ENCODE measurements at places on chromosomes 5 and 9. TPM values are rescaled to one million over a fixed set of nuclear protein-coding genes. Genes with fewer than 3 reads are reported as not detected.

Gene GZMA
- 0.52 TPM for total RNA-seq

DNA sequence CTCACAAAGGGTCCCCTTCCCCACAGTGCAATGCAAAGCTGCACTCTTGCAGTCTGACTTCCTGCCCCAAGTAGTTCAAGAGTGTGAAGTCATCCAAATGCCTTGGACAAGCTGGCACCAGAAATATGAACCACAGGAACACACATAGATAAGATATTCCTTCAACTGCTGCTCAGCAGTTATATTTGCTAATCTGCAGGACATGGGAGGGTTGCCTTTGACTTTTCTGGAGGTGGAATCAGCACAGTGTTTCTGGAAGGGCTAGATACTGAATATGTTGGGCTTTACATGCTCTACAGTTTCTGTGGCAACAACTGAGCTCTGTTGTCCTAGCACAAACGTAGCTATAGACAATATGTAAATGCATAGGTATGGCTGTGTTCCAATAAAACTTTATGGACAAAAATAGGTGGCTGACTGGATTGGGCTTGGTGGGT is 96.7 kb upstream of the PCA3 start:
- H3K4me1 ChIP-seq: no peaks in the 10 kb centered on the region
- H3K36me3 ChIP-seq: no peaks in the 10 kb centered on the region
- no peak for DNase-seq
- no peak overlapping the region for H3K4me3 ChIP-seq
- H3K27ac ChIP-seq: no peak overlapping the region

GRCh38 chr9:75812141-75812540 is 78.3 kb upstream of the PCSK5 start:
- no peaks in the 10 kb centered on the region for H3K4me1 ChIP-seq
- DNase-seq: no peak
- H3K27ac ChIP-seq: no peak overlapping the region
- no peaks in the 10 kb centered on the region for H3K27me3 ChIP-seq

DNA sequence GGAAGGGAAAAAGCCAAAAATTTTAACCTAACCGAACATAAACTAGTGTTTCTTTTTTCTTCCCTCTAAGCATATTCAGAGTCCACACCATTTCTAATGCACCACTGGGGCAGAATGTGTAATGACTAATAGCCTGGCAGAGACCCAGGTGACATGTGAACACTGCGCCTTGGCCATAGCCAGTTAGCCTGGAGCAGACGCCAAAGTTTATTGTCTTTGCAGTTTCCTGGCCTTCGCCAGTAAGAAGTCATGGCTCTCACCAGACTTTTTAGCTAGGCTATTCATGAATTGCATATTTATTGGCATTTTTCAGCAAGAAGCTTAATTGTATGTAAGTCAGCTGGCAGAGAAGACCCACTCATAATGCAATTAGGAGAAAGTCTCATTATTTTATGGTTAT is 182.8 kb upstream of the SLC27A6 start:
- peak; percentile 65 for DNase-seq
- no peak overlapping the region for H3K4me3 ChIP-seq
- no peaks in the 10 kb centered on the region for H3K4me1 ChIP-seq
- H3K36me3 ChIP-seq: no peaks in the 10 kb centered on the region

DNA sequence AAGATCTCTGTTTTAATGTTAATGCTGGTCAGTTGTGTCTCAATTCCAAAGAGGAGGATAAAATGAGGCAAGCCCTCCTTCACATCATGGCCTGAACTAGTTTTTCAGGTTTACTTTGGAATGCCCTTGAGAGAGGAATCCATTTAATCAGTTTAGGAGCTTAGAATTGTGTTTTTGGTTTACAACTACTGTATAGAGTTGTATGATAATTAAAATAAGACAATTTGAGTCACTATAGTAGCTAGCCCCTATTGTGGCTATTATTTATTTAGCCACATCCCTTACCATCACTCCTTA is 107.8 kb upstream of the PRLR start:
- DNase-seq: no peak
- no peaks in the 10 kb centered on the region for H3K36me3 ChIP-seq
- H3K27ac ChIP-seq: no peak overlapping the region
- H3K27me3 ChIP-seq: no peaks in the 10 kb centered on the region

DNA sequence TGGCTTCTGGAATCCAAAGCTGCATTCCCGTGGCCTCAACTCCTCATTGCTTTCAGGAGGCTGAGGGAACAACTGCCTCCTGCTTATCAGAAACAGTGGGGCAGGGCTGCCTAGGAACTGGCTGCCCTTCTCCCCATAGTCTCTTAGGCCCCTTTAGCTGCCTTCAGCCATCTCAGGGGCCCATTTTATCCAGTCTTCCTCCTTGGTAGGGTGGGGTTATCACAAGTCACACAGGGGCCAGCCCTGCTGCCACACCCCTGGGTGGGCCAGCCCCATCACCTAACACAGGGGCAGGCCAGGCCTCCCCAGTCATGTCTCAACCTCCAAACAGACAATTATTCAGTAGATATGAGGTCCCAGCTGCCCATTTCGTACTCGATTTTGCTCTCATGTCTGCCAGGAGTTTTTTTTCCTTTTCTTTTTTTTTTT is 3.9 kb downstream of the ALAD start:
- H3K4me1 ChIP-seq: peaks cover 14% of the 10 kb centered on the region
- H3K36me3 ChIP-seq: peaks cover 19% of the 10 kb centered on the region
- no peaks in the 10 kb centered on the region for H3K27me3 ChIP-seq
- no peak overlapping the region for H3K4me3 ChIP-seq

- H3K4me1 ChIP-seq: no peaks in the 10 kb centered on the region
- H3K27ac ChIP-seq: no peak overlapping the region
- peaks cover 19% of the 10 kb centered on the region for H3K36me3 ChIP-seq
- no peaks in the 10 kb centered on the region for H3K27me3 ChIP-seq
- no peak for DNase-seq
Measured at GRCh38 chr9:37150415-37150814, 30.0 kb downstream of the ZCCHC7 start.

GRCh38 chr5:29963956-29964355 is 1229.5 kb upstream of the CDH6 start:
- H3K27ac ChIP-seq: no peak overlapping the region
- no peaks in the 10 kb centered on the region for H3K36me3 ChIP-seq
- H3K27me3 ChIP-seq: no peaks in the 10 kb centered on the region
- H3K4me3 ChIP-seq: no peak overlapping the region
- DNase-seq: no peak

DNA sequence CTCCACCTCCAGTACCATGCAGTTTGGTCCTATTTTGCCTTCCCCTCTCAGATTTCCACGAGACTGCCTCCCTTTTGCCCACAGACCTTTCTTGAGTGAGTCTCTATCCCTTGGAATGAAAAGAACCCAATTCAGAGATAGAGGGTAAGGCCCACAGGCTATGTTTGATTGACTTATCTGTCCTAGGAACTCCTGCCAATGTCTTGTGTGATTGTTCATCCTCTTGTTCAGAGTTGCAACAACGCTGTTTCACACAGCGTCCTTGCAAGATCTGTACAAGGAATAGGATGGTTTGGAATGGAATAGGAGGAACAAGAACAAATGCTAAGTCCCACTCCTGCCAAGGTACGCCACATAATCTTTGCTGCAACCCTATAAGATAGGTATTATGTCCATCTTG is 142.2 kb upstream of the ABCA1 start:
- no peak for DNase-seq
- no peaks in the 10 kb centered on the region for H3K36me3 ChIP-seq
- no peak overlapping the region for H3K27ac ChIP-seq
- H3K4me3 ChIP-seq: no peak overlapping the region

GRCh38 chr5:127031863-127032232 is 1.5 kb upstream of the MARCHF3 start:
- H3K4me1 ChIP-seq: peaks cover 13% of the 10 kb centered on the region
- H3K4me3 ChIP-seq: no peak overlapping the region
- H3K27me3 ChIP-seq: no peaks in the 10 kb centered on the region
- no peak overlapping the region for H3K27ac ChIP-seq
- no peak for DNase-seq
- H3K36me3 ChIP-seq: no peaks in the 10 kb centered on the region

- H3K27me3 ChIP-seq: no peaks in the 10 kb centered on the region
- no peaks in the 10 kb centered on the region for H3K4me1 ChIP-seq
- H3K36me3 ChIP-seq: no peaks in the 10 kb centered on the region
- no peak overlapping the region for H3K4me3 ChIP-seq
- H3K27ac ChIP-seq: no peak overlapping the region
- no peak for DNase-seq
Measured at GRCh38 chr5:172757394-172758010, 13.5 kb downstream of the DUSP1 start.

Measured in psoas muscle (tissue), 8 donors.